ENCODE measurements at places on chromosomes 11 and 22. TPM values are rescaled to one million over a fixed set of nuclear protein-coding genes. Genes with fewer than 3 reads are reported as not detected.
A peak's percentile ranks its signal among the peaks of the same experiment; 100 is the strongest.

DNA sequence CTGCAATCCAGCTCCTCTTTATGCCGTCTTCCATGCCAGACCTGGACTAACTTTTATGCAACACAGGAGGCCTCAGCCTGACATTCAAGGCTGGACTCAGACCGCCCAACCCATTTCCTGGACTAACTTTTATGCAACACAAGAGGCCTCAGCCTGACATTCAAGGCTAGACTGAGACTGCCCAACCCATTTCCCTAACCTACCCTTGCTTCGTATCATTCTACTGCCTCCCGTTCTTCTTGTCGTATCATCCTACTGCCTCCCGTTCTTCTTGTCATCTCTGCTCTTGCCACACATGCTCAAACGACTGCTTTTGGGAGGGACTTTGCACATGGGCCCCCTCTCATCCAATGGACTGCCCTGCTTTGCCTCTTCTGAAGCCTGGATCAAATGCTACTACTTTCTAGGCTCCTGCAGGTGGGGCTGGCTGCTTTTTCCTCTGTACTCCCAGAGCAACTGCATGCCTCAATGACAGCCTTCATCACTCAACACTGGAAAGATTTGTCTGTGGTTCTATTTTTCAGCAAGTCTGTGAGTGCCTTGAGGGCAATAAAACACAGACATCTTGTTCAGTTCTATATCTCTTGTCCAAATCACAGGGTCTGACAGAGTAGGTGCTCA lies 7.8 kb downstream of the TBC1D10A start:
- H3K27ac ChIP-seq: peak overlapping the region; percentile 45
- DNase-seq: no peak
- H3K36me3 ChIP-seq: peaks cover 58% of the 10 kb centered on the region
- H3K4me1 ChIP-seq: peaks cover 60% of the 10 kb centered on the region
- no peaks in the 10 kb centered on the region for H3K27me3 ChIP-seq

DNA sequence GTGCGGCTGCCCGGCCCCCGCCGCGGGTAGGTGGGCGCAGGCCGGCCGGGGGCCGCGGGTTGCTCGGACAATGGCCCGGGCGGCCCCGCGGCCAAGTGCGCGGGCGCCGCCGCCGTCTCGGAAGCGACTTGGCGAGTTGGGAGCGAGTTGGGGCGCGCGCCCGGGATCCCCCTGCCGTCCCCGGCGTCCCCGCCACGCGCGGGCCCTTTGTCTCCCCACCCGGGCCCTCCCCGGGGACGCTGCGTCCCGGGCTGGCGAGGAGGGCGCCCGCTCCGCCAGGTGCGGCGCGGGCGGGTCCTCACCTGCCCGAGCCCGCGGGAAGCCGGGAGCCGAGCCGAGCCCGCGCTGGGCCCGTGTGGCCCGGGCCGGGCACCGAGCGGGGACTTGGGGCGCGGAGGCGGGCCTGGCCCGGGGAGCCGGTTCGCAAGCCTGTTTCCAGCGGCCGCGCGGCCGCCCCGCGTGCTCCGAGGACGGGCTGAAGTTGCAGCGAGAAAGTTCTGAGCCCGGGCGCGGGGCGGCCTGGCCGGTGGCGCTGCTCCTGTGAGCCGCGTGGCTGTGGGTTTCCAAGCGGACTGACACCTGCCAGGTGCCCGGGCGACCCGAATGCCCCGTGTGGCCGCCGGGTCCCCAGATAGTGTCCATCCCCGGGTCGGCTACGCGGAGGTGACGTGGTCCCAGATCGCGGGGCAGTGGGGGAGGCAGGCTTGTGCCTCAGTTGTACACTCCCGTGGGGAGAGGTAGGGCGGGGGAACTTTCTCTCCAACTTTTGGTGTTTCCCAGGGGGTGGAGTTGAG lies 586 bp downstream of the LRP5 start:
- peaks cover 4% of the 10 kb centered on the region for H3K36me3 ChIP-seq
- peak overlapping the region; percentile 92 for H3K4me3 ChIP-seq
- H3K27ac ChIP-seq: peak overlapping the region; percentile 65
- H3K27me3 ChIP-seq: peaks cover 3% of the 10 kb centered on the region
- peak; percentile 66 for DNase-seq

- DNase-seq: no peak
- H3K4me3 ChIP-seq: no peak overlapping the region
- no peak overlapping the region for H3K27ac ChIP-seq
Observed at GRCh38 chr11:123239191-123240150, 44.4 kb upstream of the CLMP start.

- H3K27me3 ChIP-seq: peaks cover 14% of the 10 kb centered on the region
- H3K36me3 ChIP-seq: no peaks in the 10 kb centered on the region
- no peak overlapping the region for H3K4me3 ChIP-seq
- H3K27ac ChIP-seq: no peak overlapping the region
- peaks cover 3% of the 10 kb centered on the region for H3K4me1 ChIP-seq
Observed at GRCh38 chr22:22021162-22021750, 38.7 kb upstream of the TOP3B start.

DNA sequence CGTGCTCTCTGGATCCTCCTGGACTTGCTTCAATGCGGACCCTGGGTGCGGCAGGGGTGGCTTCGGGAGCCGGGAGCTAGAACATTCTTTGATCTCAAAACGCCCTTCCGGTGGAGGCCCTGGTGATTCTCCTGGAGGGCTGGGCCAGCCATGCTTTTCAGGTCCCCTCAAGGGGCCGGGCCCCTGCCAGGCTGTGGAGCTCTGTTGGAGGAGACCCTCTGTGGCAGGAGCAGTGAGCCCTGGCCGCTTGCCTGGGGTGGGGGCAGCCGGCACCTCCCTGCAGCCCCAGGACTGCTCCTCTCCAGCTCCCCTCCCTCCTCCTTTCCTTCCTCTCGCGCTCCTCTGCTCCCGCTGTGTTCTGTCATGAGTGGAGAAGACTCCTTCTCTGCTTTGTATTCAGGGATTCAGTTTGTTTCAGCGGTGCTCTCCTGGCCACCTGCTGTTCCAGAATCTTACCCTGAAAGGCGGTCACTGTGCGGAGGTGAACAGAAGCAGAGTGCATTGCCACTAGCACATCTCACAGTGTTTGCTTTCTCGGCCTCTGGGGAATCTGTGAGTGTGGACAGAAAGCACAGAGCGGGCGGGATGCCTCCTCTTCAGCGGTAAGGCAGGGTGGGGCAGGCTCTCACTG lies 289.1 kb downstream of the TBC1D22A start:
- no peak for DNase-seq
- H3K36me3 ChIP-seq: peaks cover 1% of the 10 kb centered on the region
- no peak overlapping the region for H3K4me3 ChIP-seq
- H3K4me1 ChIP-seq: peaks cover 17% of the 10 kb centered on the region
- peak overlapping the region; percentile 63 for H3K27ac ChIP-seq

DNA sequence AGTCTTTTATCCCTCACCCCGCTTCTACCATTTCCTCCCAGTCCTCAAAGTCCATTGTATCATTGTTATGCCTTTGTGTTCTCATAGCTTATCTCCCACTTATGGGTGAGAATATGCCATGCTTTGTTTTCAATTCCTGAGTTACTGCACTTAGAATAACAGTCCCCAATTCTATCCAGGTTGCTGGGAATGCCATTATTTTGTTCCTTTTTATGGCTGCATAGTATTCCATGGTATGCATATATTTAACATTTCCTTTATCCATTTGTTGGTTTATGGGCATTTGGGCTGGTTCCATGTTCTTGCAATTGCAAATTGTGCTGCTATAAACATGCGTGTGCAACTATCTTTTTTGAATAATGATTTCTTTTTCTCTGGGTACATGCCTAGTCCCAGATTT lies 114.9 kb downstream of the VPREB1 start:
- H3K4me3 ChIP-seq: no peak overlapping the region
- H3K4me1 ChIP-seq: peaks cover 4% of the 10 kb centered on the region
- H3K27ac ChIP-seq: no peak overlapping the region
- H3K27me3 ChIP-seq: peaks cover 31% of the 10 kb centered on the region

DNA sequence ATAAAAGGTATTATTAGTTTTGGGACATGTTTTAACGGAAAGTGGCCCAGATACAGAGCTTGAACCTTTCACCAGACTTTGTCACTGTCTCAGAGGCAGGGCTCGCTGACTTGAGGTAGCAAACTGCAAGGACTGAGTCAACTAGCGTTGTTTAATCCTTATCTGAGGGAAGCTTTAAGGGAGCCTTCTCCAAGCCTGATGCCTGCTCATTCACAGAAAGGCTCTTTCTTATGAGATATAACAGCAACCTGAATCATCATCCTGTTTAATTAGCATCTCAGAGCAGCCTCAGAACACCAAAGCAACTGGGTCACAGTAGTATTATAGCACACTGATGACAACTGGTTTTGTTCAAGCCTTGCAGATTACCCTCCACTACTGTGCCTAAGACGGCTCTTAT lies 54.2 kb upstream of the CYP2D6 start:
- H3K27ac ChIP-seq: no peak overlapping the region
- H3K36me3 ChIP-seq: peaks cover 5% of the 10 kb centered on the region
- DNase-seq: no peak
- no peaks in the 10 kb centered on the region for H3K27me3 ChIP-seq

DNA sequence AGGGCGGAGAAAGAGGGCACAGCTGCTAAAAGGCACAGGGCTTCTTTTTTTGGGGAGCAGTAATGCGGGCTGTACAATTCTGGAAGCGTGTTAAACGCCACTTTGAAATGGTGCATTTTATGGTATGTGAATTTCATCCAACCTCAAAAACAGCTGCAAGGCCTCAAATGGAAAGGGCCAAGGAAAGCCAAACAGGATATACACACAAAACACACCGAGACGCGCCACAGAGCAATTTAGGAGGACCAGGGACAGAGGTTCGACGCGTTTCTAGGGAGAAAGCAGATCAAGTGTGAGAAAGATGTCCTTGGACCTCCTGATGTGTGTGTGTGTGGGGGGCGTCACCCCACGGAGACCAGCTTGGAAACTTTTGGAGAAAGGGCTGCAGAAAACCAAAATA lies 31.1 kb downstream of the TSPAN4 start:
- no peak for DNase-seq
- H3K36me3 ChIP-seq: peaks cover 4% of the 10 kb centered on the region
- no peak overlapping the region for H3K4me3 ChIP-seq
- no peaks in the 10 kb centered on the region for H3K27me3 ChIP-seq
- H3K4me1 ChIP-seq: no peaks in the 10 kb centered on the region

GRCh38 chr11:134853992-134854991 lies 442.2 kb upstream of the B3GAT1 start:
- peaks cover 6% of the 10 kb centered on the region for H3K27me3 ChIP-seq
- no peaks in the 10 kb centered on the region for H3K4me1 ChIP-seq
- no peak overlapping the region for H3K27ac ChIP-seq

MRGPRF gene
- total RNA-seq: not detected

C11orf86 gene
- not detected for total RNA-seq

OR10A3 gene
- total RNA-seq: not detected

ANKK1 gene
- 2.4 TPM for total RNA-seq

FOLR1 gene
- total RNA-seq: not detected

ADM2 gene
- 6.5 TPM for total RNA-seq

CLDN5 gene
- total RNA-seq: not detected

ENTHD1 gene
- 0.11 TPM for total RNA-seq

ZNRF3 gene
- 1.0 TPM for total RNA-seq
